ENCODE measurements at places on chromosomes 11 and 22. TPM values are rescaled to one million over a fixed set of nuclear protein-coding genes. Genes with fewer than 3 reads are reported as not detected.

GRCh38 chr11:36558571-36559413 lies 9.0 kb upstream of the RAG1 start:
- DNase-seq: no peak

- DNase-seq: no peak
Observed at GRCh38 chr22:47057916-47058585, 295.6 kb downstream of the TBC1D22A start.

DNA sequence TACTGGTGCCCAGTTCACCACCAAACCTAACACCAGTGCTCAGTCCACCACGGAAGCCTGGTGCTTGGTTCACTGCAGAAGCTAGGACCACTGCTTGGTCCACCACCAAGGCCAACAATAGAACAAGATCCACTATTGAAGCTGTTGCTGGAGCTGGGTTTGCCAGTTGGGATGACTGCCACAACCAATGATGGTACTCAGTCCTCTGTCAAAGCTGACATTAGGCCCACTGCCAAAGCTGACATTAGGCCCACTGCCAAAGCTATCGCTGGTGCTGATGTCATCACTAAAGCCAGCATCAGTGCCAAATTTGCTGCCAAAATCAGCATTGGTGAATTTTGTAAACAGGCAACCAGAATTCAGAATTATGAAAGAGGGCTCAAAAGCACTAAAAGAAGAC lies 1850.2 kb upstream of the RAG2 start:
- no peak for DNase-seq

- DNase-seq: no peak
Observed at GRCh38 chr11:34891611-34892010, 24.6 kb downstream of the APIP start.

GRCh38 chr22:41931701-41932269 lies 5.2 kb upstream of the TNFRSF13C start:
- no peak for DNase-seq

GRCh38 chr22:39719559-39720450 lies 149.3 kb downstream of the CACNA1I start:
- no peak for DNase-seq

The ENTHD1 gene
- under 0.01 TPM for total RNA-seq

The SCGB1D1 gene
- not detected for total RNA-seq

The MS4A12 gene
- not detected for total RNA-seq

The CAPRIN1 gene
- total RNA-seq: 297 TPM

Data from frontal cortex (tissue), 4 donors.